Karpas-422 (cell line): ENCODE measurements at places on chromosomes 13 and 19. TPM values are rescaled to one million over a fixed set of nuclear protein-coding genes. Genes with fewer than 3 reads are reported as not detected.

Gene ZNF534
- total RNA-seq = not detected in 2 replicates

DNA sequence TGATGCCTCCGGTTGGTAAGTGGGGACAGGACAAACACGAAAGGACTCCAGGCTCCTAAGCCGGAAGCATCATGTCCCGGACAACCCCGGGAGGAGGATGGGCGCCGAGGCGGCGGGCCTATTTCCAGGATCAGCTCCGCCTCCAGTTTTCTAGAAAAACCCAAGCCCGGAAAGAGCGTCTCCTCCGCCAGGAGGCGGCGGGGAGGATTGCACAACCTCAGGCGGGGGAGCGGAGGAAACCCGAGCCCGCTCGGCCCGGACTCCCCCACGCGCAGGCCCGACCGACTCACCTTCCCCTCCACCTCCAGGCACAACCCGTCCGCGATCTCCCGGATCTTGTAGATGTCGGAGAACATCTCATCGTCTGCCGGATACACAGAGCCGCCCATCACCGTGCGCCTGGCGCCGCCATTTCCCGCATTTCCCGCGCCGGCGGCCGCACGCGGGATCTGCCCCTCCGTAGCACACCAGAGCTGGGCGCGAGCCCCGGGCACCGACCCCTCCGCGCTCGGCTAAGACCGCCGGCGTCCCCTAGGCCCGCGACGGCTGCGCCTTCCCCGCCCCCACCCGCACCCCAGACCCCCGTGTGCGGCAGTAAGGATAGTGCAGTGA is 455 bp downstream of the TPT1 start:
- DNase-seq = peak; percentile 89

- no peak for DNase-seq
These were observed 845.8 kb upstream of the SLITRK5 start for GRCh38 chr13:86825410-86825809.

- DNase-seq = no peak
These were observed 92.8 kb downstream of the SHISA2 start for GRCh38 chr13:25958986-25959385.
